ENCODE measurements at places on chromosomes 16 and 17.

GRCh38 chr17:48497103-48497502 lies 33.7 kb downstream of the HOXB1 start:
- DNase-seq, result no peak

GRCh38 chr17:72971226-72971880 lies 121.1 kb downstream of the SLC39A11 start:
- no peak for DNase-seq

- peak; percentile 79 for DNase-seq
Observed at GRCh38 chr17:74957935-74958740, 14.4 kb downstream of the HID1 start.

- DNase-seq, result no peak
Observed at GRCh38 chr17:37067555-37068111, 118.9 kb downstream of the AATF start.

DNA sequence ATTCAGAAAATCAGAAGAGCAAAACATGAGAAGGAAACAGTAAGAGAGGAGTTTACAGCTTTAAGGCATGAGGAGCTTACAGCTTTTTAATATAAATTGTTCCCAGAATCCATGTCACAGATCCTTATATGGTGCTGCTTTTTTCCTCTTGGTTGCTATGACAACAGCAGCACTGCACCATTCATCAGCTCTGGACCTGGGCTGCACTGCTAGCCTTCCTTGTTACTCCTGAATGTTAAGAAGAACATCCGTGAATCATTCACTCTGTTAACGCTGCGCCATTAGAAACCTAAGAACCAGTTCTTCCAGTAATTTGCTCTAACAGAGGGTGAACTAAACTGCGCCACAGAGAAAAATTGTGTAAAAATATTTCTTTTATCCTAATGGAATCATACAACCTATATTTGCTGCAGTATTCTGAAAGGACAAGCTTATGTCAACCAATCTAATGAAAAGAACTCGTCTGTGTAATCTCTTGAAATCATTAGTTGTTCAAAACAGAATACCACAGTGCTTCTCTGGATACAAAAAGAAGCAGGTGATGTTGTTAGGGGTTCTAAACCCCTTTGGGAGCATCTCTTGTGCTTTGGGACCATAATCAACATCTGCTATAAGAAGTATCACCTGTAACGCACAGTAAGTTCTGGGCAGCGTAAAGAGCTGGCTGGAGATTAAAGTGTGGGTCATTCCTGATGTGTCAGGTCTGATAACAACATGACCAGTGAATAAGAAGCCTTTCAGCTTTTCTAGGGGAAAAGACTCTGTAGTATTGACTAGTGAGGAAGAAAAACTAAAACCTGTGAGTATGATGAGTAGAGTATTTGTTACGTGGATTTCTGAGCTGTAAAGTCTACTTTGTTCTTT lies 151.2 kb downstream of the TANC2 start:
- DNase-seq, result no peak

GRCh38 chr16:14014284-14014625 lies 56.9 kb upstream of the MRTFB start:
- DNase-seq, result no peak

GRCh38 chr17:49766918-49767530 lies 3.1 kb upstream of the FAM117A start:
- DNase-seq, result no peak

GRCh38 chr16:11253009-11253994 lies 2.7 kb downstream of the SOCS1 start:
- peak; percentile 42 for DNase-seq

GRCh38 chr17:36647636-36648035 lies 46.3 kb downstream of the MRM1 start:
- no peak for DNase-seq

GRCh38 chr17:48593126-48593829 lies at the start of gene HOXB5:
Gene HOXB5, minus strand, starts transcription at chr17:48593779. Its CDS starts 97 bp downstream, at chr17:48593682.
- DNase-seq, result peak; percentile 65

GRCh38 chr16:80197741-80198201 lies 343.0 kb upstream of the DYNLRB2 start:
- DNase-seq, result no peak

DNA sequence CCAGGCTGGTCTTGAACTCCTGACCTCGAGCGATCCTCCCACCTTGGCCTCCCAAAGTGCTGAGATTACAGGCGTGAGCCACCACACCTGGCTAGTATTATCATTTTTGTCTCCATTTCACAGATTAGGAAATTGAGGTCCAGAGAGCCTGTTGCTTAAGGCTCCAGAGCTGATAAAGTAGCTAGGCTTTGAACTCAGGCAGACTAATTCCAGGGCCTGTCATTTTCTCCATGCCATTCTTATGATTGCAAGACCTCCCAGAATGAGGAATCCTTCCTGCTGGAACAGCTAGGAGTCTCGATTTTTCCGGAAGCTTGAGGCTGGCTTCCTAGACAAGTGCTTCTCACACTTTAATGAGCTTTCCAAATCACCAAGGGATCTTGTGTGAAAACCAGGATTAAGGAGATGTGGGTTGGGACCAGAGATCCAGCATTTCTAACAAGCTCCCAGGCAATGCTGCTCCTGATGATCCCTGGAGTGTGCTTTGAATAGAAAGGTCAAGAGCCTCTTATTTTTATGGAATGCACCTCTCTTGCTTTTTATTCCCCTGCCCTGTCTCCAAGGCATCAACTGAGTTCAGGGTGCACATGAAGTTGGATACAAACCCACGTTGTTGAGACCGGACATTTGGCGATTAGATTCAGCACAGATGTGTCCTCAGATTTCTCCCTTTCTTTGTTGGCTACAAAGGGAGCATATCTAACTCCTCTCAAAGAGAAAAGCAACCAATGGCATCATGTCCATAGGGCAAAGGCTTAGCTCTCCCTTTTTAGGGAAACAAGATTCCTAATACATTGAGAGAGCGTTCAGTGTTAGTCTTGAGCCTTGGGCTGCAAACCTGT lies 40.3 kb upstream of the FAM20A start:
- no peak for DNase-seq
